ENCODE measurements at places on chromosomes 3 and 15.

GRCh38 chr15:38941399-38941953 lies 376.9 kb upstream of the RASGRP1 start:
- DNase-seq: no peak

GRCh38 chr3:142597906-142598305 lies 1.7 kb downstream of the PLS1 start:
- DNase-seq: no peak

GRCh38 chr3:185552358-185552877 lies at the start of gene LIPH:
TSS of gene LIPH (minus strand) at chr3:185552588. CDS start at chr3:185552471, 117 bp downstream.
- peak; percentile 89 for DNase-seq

- DNase-seq: no peak
Observed at GRCh38 chr15:58521293-58521991, 89.7 kb downstream of the LIPC start.

DNA sequence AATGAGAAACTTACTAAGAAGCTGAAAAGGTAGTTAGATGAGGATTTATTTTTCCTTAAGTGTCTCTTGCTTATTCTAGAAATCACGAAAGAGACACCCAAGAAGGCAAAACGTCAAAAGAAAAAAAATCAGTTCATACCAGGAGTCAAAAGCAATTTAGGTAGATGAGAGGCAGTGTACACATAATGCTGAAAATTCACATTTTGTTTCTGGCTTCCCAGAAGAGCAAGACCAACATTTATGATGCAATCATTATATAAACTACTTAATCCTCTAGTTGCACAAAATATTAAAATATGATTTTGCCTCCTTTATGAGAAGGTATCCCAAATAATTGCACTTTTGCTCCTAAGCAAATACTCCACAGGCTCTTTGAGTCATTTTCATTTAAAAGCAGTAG lies 228.0 kb downstream of the FMN1 start:
- DNase-seq: no peak

GRCh38 chr3:141306922-141307321 lies 61.4 kb upstream of the ZBTB38 start:
- no peak for DNase-seq

DNA sequence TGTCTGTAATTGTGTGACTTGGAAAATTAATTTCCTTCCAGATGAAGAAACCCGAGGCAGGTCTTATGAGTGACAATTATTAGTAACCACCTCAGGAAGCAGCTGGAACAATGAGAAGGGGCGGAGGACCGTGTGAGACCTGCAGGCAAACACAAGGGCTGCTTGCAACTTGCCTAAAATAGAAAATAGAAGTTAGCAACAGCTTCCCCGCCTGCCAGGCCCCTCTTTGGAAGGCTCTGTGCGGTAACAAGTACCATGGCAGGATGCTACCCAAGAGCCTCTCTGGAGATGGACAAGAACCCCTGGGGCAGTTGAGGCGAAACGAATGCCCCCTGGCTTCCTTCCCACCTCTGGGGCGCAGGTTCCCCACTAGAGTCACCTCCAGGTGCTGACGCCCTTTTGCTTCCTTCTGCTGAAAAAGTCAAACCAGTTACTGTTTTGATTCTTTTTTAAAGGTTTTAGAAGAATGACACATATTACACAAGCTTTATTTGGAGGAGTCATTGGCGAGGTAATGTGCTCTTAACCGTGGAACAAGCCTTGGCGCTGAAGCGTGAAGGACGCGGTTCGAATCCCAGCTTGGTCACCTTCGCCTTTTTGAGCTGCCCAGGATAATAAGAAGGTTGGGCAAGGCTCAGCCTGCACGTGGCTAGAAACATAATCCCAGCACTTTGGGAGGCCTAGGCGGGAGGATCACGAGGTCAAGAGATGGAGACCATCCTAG lies 47.0 kb upstream of the SYNM start:
- DNase-seq: no peak

DNA sequence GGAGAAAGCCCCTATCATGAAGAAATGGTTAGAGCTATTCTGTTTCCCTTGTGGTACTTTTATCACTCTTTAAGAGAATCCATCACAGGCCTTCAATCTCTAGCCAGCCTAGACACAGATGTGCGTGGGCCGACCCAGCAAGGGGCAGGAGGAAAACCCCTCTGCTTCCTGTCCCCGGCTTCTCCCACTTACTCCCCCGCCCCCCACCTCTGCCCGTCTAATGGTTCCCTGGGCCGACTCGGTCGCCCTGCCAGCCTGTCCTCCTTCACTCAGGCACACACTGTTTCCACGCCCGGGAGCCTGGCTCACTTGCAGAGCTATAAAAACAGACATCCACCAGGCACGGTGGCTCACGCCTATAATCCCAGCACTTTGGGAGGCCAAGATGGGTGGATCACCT lies 58.3 kb upstream of the TFRC start:
- DNase-seq: no peak

GRCh38 chr3:114272271-114272670 lies 21.6 kb upstream of the TIGIT start:
- no peak for DNase-seq

GRCh38 chr3:158249183-158249582 lies 139.3 kb downstream of the RSRC1 start:
- no peak for DNase-seq

GRCh38 chr15:74451861-74452835 lies 8.8 kb downstream of the UBL7 start:
- no peak for DNase-seq

DNA sequence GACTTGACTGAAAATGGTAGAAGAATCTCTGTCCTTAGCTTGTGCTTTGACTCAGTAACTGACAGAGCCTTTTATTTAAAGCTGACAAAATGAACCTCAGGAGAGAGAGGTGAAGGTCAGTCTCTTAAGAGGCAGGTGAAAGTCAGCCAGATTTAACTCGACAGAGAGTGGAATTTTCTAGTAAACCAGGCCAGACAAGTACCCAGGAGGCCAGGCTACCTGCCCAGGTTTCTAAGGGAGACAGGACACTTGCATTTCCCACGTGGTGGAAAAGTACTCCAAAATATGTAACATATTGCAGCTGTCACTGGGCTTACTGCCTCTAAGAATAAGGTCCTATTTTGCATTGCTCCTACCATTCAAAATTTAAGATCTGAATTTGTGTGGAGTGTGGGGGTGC lies 167.9 kb downstream of the FMN1 start:
- no peak for DNase-seq

- no peak for DNase-seq
Observed at GRCh38 chr15:63258658-63259057, 18.7 kb upstream of the APH1B start.

DNA sequence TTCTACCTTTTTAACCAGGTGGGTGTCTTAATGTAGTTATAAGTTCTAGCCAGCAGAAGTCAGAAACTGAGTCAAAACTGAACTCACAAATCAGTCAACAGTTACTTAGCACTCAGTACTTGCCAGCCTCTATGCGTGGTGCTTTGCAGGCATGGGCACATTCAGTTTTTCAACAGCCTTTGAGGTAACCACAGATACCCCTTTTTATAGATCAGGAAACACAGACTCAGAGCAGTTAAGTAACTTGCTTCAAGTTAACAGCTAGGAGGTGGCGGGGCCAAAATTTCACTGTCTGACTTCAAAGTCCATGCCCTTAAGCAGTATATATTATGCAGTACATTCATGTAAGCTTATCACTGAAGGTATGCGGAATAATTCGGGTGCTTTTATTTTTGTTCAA lies 139.4 kb downstream of the FHIT start:
- no peak for DNase-seq

DNA sequence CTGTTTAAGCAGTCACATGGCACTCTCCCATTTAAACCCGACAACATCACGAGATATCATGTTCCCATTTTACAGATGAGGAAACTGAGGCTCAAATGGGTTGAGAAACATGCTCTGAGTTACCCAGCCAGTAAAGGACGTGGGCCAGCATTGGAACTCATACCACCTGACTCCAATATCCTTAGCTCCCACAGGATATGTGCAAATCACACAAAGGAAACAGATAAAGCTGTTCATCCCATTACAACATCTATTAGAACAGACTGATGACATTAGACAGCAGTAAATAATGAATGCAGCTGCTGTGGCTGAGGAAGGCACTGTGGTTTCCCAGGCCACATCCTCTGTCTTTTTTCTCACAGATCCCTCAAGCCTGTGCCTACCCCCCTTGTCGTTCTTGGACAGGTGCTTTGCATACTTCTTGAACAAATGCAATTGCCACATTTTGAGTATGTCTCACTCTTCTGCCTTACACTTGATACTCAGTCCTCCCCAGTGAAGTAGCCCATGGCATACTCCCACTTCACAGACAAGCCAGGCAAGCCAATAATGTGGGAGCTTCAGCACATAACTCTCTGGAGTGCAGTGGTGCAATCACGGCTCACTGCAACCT lies 17.7 kb downstream of the FRMD4B start:
- no peak for DNase-seq

DNA sequence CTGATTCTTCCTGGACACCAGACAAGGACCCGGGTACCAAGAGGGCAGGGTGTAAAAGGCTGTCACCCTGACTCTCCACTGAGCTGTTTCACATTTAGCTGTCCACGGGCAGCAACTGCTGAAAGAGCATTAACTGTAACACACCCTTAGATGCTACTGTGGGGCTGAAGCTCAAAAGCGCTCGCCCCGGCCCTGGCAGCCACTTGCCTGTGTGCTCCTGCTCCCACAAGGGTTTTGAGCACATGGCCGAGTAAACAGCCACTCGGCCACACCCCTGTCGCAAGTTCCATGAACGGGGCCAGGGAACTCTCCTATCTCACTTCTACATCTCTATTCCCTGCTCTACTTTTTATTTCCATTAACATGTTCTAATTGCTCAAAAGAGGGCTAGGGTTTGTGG lies 421.7 kb downstream of the TUSC7 start:
- DNase-seq: no peak

DNA sequence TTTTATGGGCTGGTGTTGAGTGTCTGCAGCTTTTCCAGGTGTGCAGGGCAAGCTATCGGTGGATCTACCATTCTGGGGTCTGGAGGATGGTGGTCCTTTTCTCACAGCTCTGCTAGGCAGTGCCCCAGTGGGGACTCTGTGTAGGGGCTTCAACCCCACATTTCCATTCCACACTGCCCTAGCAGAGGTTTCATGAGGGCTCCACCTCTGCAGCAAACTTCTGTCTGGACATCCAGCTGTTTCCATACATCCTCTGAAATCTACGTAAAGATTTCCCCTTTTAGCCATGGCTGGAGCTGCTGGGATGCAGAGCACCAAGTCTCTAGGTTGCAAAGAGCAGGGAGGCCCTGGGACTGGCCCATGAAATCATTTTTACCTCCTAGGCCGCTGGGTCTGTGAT lies 11.6 kb downstream of the RFX7 start:
- DNase-seq: no peak

DNA sequence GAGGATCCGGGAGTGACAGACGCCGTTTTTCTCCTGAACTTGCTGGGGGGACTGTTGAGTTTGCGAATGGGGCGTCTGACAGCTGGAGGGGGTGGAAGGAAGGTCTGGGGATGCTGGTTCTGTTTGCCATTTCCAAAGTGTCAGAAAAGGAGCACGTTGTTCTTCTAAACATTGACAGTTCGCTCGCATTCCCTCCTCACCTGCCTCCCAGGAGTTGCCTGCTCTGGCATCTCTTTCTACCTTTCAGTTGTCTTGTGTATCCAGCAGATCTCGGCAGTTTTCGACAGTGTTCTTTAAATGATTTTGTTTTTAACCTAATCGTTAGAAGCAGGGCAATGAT lies 829 bp downstream of the SELENOT start:
- DNase-seq: no peak

DNA sequence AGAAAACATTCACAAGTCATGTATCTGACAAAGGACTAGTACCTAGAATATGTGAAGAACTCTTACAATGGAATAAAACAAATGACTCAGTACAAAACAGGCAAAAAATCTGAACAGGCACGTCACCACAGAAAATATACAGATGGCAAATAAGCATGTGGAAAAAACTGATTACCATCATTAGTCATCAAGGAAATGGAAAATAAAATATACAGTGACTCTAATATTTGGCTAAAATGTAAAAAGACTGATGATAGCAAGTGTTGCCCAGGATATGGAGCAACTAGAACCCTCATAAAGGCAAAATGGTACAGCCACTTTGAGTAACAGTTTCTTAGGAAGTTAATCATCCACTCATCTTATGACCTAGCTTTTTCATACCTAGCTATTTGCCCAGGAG lies 95.8 kb upstream of the ABHD17C start:
- DNase-seq: no peak

- DNase-seq: no peak
Observed at GRCh38 chr3:56573501-56573900, 16.5 kb downstream of the CCDC66 start.

GRCh38 chr3:23372285-23372684 lies 169.2 kb downstream of the UBE2E2 start:
- no peak for DNase-seq

DNA sequence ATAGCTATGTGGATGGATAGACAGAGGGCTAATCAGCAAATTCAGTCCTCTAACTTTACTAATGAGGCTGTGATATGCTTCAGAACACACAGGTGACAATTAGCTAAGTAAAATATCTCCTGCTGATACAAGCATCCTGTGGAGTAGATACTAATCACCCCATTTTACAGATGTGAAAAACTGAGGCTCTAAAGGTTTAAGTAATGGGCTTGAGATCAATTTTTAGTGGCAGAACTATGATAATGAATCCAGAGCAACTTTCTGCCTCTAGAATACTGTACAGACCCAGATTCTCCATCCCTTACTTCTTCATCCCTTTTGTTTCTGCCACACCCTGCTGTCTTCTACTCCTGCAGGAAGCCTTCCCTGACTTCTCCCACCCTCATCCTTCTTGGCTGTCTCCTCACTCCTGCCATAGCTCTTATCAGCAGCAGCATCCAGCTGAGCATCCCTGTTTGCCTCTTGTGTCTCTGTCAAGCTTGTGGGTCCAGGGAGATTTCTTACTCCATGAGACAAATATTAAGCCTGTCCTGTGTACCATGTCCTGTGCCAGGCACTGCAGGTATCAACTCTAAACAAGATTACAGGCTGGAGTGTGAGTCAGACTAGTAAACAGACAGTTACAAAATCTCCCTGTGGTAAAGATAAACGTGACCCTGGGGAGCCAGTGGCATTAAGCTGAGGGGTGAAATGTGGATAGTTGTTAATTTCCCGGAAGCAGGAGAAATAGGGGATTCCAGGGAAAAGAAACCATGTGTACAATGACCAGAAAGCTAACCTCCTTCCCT lies 39.2 kb downstream of the SLC6A11 start:
- no peak for DNase-seq

DNA sequence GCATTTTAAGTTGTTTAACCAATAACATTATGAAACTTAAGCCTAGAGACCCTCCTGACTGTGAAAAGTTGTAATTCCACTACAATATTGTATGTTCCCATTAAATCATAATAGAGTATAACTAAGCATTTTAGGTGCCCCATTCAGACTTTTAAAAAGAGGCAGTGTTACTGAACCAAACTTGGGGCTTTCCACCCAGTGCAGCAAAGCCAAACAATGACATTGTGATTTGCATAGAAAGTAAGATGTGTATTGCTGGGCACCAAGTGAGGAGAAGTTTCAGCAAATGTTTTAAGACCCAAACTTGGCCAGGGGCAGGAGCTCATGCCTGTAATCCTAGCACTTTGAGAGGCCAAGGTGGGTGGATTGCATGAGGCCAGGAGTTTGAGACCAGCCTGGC lies 706.2 kb downstream of the GRM7 start:
- no peak for DNase-seq

- DNase-seq: no peak
Observed at GRCh38 chr15:44788748-44789147, 52.4 kb downstream of the TRIM69 start.
